ENCODE measurements at places on chromosomes 1 and 21.

GRCh38 chr1:47942240-47942629 lies 55.0 kb downstream of the TRABD2B start:
- no peak for DNase-seq

DNA sequence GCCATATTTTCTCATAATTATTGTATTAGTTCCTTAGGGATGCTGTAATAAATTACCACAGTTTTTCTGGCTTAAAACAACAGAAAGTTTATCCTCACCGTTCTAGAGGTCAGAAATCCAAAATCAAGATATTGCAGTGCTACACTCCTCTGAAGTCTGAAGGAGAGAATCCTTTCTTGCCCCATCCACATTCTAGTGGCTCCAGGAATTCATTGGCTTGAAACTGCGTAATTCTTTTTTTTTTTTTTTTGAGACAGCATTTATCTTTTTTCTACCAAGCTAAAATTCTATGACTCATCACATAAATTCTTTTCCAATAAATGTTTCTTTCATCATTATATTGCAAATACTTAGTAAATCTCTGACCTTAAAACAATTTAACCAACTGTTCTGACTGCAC lies 451.0 kb upstream of the RGS18 start:
- DNase-seq: no peak

GRCh38 chr1:160726498-160727315 lies 12.3 kb upstream of the SLAMF7 start:
- DNase-seq: peak; percentile 9

DNA sequence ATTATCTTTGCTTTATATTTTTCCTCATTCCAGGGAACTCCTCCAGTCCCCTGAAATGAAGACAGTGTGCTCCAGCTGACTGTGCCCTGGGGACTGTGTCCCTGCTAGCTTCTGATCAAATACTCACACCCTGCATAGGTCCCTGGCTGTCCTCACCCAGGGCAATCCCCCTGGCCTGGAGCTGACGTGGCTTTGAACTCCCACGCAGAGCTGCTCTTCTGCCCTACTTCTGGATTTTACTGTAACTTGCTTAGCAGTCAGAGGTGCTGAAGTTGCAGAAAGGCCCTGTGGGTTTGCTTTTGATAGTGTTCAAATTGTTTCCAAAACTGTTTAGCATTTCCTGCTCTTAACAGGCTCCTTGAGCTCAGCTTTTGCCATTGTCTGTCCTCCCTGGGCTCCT lies 186.5 kb downstream of the FASLG start:
- no peak for DNase-seq

GRCh38 chr1:110443451-110443850 lies 7.5 kb upstream of the PROK1 start:
- no peak for DNase-seq

- no peak for DNase-seq
Measured at GRCh38 chr1:2115702-2116341, 65.6 kb downstream of the PRKCZ start.

DNA sequence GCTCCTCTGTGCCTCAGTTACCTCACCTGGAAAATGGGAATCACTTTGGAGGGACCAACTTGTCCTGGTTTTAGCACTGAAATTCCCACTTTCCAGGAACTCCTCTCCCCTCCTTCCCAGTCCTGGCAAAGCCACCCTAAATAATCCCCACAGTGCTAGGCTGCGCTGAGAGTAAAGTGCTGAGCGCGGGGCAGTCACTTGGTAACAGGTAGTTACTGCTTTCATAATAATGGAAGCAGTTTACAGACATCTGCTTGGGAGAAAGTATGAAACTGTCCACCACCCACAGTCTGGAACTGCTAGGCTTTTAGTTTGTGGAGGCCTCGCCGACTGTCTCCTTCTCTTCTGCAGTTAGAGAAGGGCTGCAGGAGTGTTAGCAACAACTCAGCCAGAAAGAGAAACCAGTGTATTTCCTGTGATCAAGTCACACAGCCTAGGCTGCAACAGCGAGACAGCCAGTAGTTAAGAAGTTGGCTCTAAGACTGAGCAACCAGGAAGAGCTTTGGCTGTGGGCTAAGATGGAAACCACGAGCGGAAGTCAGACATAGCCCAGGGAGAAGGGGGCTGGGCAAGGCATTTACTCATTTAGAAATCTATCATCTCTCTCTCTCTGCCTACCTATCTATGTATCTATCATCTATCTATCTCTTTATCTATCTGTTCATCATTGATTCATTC lies 30.8 kb upstream of the ABCG1 start:
- no peak for DNase-seq

GRCh38 chr21:31908106-31909031 lies 35.5 kb downstream of the HUNK start:
- no peak for DNase-seq

DNA sequence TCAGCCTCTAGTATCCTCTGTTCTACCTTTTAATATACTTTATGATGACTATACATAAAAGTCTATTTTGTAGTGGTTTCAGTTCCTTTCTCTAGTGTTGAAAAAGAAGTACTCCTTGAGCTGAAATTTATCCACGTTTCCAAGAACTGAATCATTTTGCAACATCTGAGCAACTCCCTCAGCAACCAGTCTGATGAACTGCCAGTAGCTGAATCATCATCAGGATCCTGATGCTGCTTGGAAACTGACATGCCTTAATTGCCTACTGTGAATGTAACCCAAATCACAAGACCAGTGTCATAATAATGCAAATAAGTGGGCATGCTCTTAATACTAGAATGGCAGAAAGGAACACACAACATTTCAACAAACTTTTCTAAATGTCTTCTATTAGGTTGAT lies 103.3 kb downstream of the CYYR1 start:
- no peak for DNase-seq

- no peak for DNase-seq
Measured at GRCh38 chr21:31203431-31204054, 140.5 kb downstream of the TIAM1 start.

- DNase-seq: no peak
Measured at GRCh38 chr1:161772397-161772796, 6.3 kb downstream of the ATF6 start.

DNA sequence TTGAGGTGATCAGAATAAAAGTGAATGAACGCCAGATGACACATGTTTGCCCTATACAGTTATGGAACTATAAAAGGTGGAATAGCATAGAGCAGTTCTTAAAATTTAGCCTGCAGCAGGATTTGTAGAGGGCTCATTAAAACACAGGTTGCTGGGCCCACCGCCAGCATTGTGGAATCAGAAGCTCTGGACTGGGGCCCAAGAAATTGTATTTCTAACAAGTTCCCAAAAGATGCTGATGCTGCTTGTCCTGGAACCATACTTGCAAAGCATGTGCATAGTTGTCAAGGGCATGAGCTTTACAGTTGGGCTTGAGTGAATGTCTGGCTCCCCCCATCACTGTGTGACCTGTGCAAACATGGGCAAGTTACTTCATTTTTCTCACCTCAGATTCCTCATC lies 37.5 kb upstream of the LRRC53 start:
- no peak for DNase-seq

- DNase-seq: no peak
Measured at GRCh38 chr1:23977854-23978191, 2.3 kb downstream of the SRSF10 start.

GRCh38 chr1:44881011-44881632 lies 38.1 kb upstream of the PTCH2 start:
- no peak for DNase-seq

DNA sequence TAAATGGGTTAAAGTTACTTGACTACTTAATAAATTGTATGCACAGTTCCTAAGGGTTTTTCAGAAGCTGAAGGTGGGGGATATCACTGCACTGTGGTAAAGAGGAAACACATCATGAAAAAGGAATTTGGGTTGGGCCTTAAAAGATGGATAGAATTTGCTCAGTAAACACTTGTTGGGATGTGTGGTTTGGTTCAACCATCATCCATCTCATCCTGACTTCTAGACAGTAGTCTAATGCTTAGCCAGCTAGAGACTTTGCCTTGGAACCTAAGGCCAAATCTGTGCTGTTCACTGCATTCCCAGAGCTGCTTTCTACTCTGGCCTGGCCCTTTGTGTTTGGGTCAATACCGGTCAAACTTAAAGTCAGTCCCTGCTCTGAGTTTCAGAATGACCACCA lies 30.6 kb downstream of the LY9 start:
- DNase-seq: no peak

- no peak for DNase-seq
Measured at GRCh38 chr1:59013276-59013927, 229.6 kb upstream of the JUN start.

- no peak for DNase-seq
Measured at GRCh38 chr21:44291936-44292811, 6.5 kb downstream of the AIRE start.

DNA sequence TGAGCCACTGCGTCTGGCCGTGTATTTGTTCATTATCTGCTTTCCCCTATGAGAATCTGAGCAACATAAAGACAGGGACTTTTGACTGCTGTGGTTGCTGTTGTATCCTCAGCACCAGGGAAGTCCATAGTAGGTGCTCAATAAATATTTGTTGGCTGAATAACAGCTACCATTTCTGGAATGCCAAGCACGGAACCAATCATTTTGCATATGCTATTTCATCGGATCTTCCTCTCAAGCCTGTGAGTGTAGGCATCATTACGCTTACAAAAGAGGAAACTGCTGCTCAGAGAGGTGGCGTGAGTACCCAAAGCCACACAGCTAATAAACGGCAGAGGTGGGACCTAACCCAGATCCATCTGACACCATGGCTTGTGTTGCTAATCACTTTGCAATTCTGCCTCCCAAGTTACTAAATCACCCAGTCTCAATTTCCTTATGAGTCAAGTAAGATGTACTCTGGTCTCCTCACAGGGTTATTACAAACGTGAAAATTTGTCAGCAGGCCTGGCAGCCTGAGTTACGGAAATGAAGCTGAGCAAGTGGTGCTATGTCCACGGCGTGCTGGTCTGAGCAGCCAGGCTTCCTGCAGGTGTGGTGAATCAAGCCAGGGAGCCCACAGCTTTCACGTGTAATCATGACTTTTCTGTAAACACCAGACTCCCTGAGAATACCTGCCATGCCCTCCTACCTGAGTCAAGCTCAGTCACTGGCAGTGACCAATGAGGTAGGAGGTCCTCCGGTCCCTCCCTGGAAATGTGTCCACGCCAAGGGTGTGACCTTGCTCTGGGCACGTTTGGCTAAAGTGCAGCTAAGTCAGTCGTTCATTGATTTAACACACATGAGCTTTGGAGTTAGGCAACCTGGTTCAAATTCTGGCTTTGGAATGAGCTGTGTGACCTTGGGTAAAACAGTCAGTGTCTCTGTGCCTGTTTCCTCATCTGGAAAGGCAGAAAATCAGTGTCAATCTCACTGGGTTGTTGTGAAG lies 4.8 kb upstream of the RHCE start:
- DNase-seq: no peak

DNA sequence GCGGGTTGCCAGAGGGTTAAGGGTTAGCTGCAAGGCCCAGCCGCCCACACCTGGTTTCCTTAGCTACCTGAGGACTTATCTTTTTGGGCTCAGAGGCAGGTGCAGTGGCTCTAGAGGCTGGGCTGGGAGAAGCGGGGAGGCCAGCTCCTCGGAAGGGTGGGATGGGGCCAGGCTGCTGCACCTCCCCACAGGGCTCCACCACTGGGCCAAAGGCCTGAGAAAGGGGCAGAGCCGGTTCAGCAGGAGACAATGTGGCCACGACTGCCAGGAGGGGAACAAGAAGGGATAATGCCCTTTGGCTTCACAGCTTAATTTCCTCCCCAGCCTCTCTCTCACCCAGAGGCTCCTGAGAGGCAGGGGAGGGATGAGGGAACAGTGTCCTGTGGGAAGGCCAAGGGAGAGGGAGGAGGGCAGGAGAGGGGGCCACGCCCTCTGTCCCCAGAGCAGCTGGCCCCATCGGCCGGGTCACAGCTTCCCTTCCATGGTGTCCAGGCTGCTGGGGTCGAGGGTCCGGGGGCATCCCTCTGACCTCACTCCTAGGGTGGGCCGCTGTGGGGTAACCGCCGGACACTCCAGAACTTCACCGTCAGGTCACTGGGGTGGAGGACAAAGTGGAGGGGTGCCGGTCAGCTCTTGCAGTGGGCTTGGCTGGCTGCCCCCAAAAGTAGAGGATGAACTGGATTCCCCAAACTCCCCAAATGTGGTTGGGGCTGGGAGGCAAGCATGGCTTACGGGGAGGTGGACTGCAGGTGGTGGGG lies 50.4 kb downstream of the KIF21B start:
- DNase-seq: no peak

DNA sequence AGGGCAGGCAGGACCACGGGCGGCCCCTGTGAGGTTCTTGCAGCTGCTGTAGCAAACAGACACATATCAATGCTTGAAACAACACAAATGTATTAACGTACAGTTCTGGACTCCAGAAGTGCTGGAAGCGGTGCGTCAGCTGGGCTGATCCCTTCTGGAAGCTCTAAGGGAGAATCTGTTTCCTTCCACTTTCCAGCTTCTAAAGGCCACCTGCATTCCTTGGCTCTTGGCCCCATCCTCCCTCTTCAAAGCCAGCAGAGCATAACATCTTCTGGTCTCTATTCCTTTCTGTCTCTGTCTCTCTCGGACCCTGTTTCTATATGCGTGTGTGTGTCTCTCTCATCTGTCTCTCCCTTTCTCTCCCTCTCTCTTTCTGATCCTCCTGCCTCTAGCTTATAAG lies 102.3 kb downstream of the SPSB1 start:
- DNase-seq: no peak

- no peak for DNase-seq
Measured at GRCh38 chr1:75083848-75084514, 50.2 kb upstream of the LHX8 start.

DNA sequence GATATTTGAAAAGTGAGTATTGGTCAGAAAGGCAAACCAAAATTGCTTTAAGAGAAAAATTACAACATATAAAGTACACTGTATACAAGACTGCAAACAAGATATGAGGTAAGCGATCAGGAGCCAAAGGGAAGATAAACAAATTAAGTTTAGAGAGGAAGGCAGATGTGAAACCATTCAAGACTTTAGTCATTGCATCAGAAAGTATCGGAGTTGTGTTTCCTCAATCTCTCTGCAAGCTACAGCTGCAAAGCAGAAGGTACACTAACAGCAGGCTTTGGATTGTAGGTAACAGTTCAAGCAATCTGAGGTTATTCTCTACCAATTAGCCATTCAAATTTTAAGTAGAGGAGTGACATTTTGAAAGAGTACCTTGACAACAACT lies 21.3 kb upstream of the TLCD4 start:
- no peak for DNase-seq

- peak; percentile 73 for DNase-seq
Measured at GRCh38 chr1:156412653-156413321, 43.8 kb downstream of the RHBG start.

DNA sequence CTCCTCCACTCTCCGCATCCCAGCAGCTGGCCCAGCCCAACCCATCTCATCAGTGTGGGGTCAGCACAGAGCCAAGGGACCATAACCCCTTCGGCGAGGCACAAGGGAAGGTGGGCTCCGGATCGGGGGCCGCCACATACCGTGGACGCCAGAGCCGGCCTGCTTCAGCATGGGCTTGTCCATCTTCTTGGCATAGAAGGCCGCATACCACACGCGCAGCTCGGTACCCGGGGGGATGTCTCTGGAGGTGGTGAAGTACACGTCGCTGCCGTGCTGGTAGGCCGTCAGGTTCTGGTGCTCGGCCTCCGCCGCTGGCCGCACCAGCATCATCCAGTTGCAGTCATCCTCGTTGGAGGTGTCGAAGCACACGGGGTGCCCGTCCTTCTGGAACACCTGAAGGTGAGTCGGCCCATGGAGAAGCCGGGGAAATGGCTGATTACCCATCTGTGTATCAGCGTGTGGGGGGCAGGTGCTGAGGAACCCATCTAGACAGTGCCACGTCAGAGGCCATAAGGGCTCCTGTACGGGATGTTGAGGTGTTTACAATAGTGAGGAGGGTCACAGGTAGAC lies 24.6 kb downstream of the PRDM15 start:
- no peak for DNase-seq
